Smooth muscle cell of trachea (primary cell): ENCODE measurements at places on chromosomes 1 and 21. TPM values are rescaled to one million over a fixed set of nuclear protein-coding genes. Genes with fewer than 3 reads are reported as not detected.

Gene HES5
- total RNA-seq = not detected in 2 replicates

Gene SLAMF7
- total RNA-seq = not detected in 2 replicates

Gene PDC
- not detected in 2 replicates for total RNA-seq

Gene PTGS2
- 4.8 and 5.0 TPM in 2 replicates for total RNA-seq

Gene S100A9
- total RNA-seq = not detected in 2 replicates

Gene CELA2A
- not detected in 2 replicates for total RNA-seq

Gene NOC2L
- 80.4 and 83.7 TPM in 2 replicates for total RNA-seq

Gene STUM
- under 0.01 TPM in 1 of 2 replicates, not detected in the other for total RNA-seq

Gene AADACL3
- total RNA-seq = not detected in 2 replicates

Gene ATAD3A
- 25.1 and 32.7 TPM in 2 replicates for total RNA-seq

Gene PGLYRP3
- not detected in 2 replicates for total RNA-seq

Gene BRWD1
- 48.5 and 60.9 TPM in 2 replicates for total RNA-seq

Gene CELF3
- not detected in 2 replicates for total RNA-seq

Gene CR1
- total RNA-seq = under 0.01 TPM in 1 of 2 replicates, not detected in the other

Gene AIM2
- total RNA-seq = 0.58 TPM in 1 of 2 replicates, not detected in the other

Gene DYNLT4
- not detected in 2 replicates for total RNA-seq

Gene NR1I3
- total RNA-seq = not detected in 2 replicates

Gene GJA4
- total RNA-seq = 0.15 TPM in 1 of 2 replicates, not detected in the other

Gene SPRR5
- total RNA-seq = not detected in 2 replicates

Gene ELAVL4
- not detected in 2 replicates for total RNA-seq

Gene TNNT2
- total RNA-seq = not detected in 2 replicates

Gene TCHH
- total RNA-seq = under 0.01 TPM in 1 of 2 replicates, not detected in the other

Gene S100A10
- 107 and 187 TPM in 2 replicates for total RNA-seq

Gene ACTL8
- total RNA-seq = 0.15 TPM in 1 of 2 replicates, not detected in the other

Gene AMY2B
- 2.3 and 5.8 TPM in 2 replicates for total RNA-seq

Gene KIF26B
- 0.87 and 3.3 TPM in 2 replicates for total RNA-seq

Gene ELAPOR1
- total RNA-seq = 0.15 and 0.33 TPM in 2 replicates

Gene C1orf53
- 2.2 and 3.5 TPM in 2 replicates for total RNA-seq

Gene LRRC42
- total RNA-seq = 34.4 and 35.3 TPM in 2 replicates

Gene FOXD3
- not detected in 2 replicates for total RNA-seq

Gene PCP4
- total RNA-seq = not detected in 2 replicates

Gene TRIM67
- under 0.01 TPM in 1 of 2 replicates, not detected in the other for total RNA-seq

Gene ATP13A2
- total RNA-seq = 14.0 and 21.0 TPM in 2 replicates

Gene INSRR
- total RNA-seq = under 0.01 TPM in 1 of 2 replicates, not detected in the other

Gene RAB4A
- 22.5 and 35.9 TPM in 2 replicates for total RNA-seq

Gene SLC30A10
- total RNA-seq = not detected in 2 replicates

Gene YBX1
- 829 and 874 TPM in 2 replicates for total RNA-seq

Gene CRYAA
- total RNA-seq = not detected in 2 replicates

Gene CATSPER4
- not detected in 2 replicates for total RNA-seq

Gene MYOM3
- not detected in 2 replicates for total RNA-seq

Gene NEGR1
- 3.6 and 7.7 TPM in 2 replicates for total RNA-seq

Gene SCAMP3
- total RNA-seq = 37.7 and 53.1 TPM in 2 replicates

Gene STIL
- total RNA-seq = 2.6 and 11.2 TPM in 2 replicates

Gene AIDA
- 56.4 and 93.8 TPM in 2 replicates for total RNA-seq

Gene APCS
- total RNA-seq = not detected in 2 replicates

Gene SLC50A1
- total RNA-seq = 17.6 and 25.6 TPM in 2 replicates

Gene BLACAT1
- under 0.01 TPM in 1 of 2 replicates, not detected in the other for total RNA-seq

Gene DIO1
- under 0.01 TPM in 1 of 2 replicates, not detected in the other for total RNA-seq

Gene RPTN
- total RNA-seq = not detected in 2 replicates

Gene FNDC5
- 0.87 and 3.6 TPM in 2 replicates for total RNA-seq

Gene LCE3E
- not detected in 2 replicates for total RNA-seq

Gene BRDT
- not detected in 2 replicates for total RNA-seq

Gene NBPF6
- total RNA-seq = not detected in 2 replicates
